ENCODE measurements at places on chromosomes 2 and 18. TPM values are rescaled to one million over a fixed set of nuclear protein-coding genes. Genes with fewer than 3 reads are reported as not detected.

Gene FEV
- not detected for total RNA-seq

DNA sequence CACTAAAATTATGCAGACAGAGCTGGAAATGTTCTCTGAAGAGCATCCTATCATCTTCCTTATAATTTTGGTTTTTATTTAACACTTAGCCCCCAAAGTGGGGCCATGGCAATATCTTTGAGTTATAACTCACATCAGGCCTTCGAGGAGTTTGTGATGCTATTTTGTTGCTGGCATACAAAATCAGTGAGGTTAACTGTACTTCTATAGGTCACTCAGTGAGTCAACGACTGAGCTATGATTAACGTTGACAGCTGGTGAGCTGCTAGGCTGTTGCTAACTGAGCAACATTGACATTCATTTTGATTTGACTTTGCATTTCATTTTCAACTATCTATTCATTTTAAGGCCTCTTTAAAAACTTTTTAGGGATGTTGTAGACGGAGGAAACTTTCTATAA is 50.0 kb downstream of the GPD2 start:
- no peak for DNase-seq

Gene CYRIA
- 79.0 TPM for total RNA-seq

Gene CCDC102B
- 15.9 TPM for total RNA-seq

- DNase-seq, result no peak
Observed at GRCh38 chr2:207833251-207833751, 63.6 kb upstream of the FZD5 start.

Data from thyroid gland (tissue), 4 donors.